Tibial nerve (tissue), 4 donors: ENCODE measurements at places on chromosomes 6 and 20. TPM values are rescaled to one million over a fixed set of nuclear protein-coding genes. Genes with fewer than 3 reads are reported as not detected.

- H3K4me3 ChIP-seq = no peak overlapping the region
- H3K27ac ChIP-seq = no peak overlapping the region
- no peak for DNase-seq
- H3K36me3 ChIP-seq = no peaks in the 10 kb centered on the region
These were observed 12.4 kb upstream of the LRFN2 start for GRCh38 chr6:40599555-40599954.

- no peak overlapping the region for H3K4me3 ChIP-seq
- H3K27ac ChIP-seq = no peak overlapping the region
- no peak for DNase-seq
- H3K4me1 ChIP-seq = peaks cover 9% of the 10 kb centered on the region
- no peaks in the 10 kb centered on the region for H3K36me3 ChIP-seq
These were observed 5.9 kb downstream of the TMEM239 start for GRCh38 chr20:2822073-2822472.

DNA sequence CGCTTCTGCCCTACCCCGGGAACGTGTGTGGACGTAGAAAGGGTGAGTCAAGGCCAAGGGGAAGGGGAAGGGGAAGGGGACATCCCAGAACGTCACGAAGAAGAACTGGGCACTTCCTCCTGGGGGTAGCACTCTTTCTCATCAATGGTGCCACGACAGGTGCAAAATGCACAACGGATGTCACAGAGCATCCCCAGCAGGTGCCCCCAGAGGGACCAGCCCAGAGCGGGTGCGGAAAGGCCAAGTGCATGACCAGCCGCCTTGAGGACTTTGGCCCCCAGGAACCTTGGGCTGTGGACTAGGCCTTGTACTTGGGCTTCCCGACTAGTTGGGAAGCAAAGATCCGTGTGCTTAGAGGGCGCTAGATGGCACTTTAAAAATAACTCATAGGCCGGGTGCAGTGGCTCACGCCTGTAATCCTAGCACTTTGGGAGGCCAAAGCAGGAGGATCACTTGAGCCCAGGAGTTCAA, 12.1 kb upstream of the SRC start:
- H3K4me1 ChIP-seq = peaks cover 3% of the 10 kb centered on the region
- no peaks in the 10 kb centered on the region for H3K36me3 ChIP-seq
- H3K4me3 ChIP-seq = no peak overlapping the region
- DNase-seq = no peak
- H3K27ac ChIP-seq = no peak overlapping the region

The GNAS-AS1 gene
- 0.59 TPM for total RNA-seq

The WFDC10B gene
- total RNA-seq = not detected
